ENCODE measurements at places on chromosomes 7 and 10. TPM values are rescaled to one million over a fixed set of nuclear protein-coding genes. Genes with fewer than 3 reads are reported as not detected.

Gene SKIDA1
- 5.4 TPM for total RNA-seq

Gene CCL24
- total RNA-seq, result not detected

Gene ASB10
- 20.6 TPM for total RNA-seq

Gene TMEM184A
- 0.25 TPM for total RNA-seq

Gene CALML3
- not detected for total RNA-seq

Gene PLPP4
- not detected for total RNA-seq

Gene CLCN1
- total RNA-seq, result not detected

Gene MBL2
- not detected for total RNA-seq

Gene CABCOCO1
- total RNA-seq, result 1.5 TPM

Gene EPHA1
- not detected for total RNA-seq

DNA sequence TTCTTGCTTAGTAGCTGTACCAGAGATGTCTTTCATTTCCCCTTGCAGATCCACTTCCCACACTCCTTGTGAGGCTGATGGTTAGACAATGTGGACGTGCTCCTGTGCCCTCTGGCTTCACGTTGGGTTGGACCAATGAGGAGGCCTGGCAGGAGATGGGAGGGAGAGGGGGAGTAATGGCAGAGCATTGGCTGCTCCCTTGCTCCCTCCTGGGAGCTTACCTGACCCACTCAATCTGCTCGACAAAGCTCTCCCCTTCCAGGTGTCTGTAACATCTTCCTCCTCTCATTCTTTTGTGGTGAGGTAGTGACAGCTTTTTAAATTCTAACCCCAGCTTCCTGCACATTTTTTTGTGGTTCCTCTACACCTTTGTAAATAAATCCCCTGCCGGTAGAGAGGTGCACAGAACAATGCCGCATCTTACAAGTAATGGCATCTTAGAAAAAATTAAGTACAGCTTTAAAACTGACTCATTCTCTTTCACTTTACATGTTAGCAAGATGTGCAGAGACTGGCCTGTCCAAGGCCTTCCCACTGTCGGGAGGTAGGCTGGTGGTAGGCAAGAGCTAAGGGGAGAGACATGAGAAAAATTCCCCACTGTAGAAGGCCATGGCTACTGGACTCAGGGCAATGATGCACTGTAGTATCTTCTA is 134.3 kb downstream of the HTR7 start:
- DNase-seq, result no peak

DNA sequence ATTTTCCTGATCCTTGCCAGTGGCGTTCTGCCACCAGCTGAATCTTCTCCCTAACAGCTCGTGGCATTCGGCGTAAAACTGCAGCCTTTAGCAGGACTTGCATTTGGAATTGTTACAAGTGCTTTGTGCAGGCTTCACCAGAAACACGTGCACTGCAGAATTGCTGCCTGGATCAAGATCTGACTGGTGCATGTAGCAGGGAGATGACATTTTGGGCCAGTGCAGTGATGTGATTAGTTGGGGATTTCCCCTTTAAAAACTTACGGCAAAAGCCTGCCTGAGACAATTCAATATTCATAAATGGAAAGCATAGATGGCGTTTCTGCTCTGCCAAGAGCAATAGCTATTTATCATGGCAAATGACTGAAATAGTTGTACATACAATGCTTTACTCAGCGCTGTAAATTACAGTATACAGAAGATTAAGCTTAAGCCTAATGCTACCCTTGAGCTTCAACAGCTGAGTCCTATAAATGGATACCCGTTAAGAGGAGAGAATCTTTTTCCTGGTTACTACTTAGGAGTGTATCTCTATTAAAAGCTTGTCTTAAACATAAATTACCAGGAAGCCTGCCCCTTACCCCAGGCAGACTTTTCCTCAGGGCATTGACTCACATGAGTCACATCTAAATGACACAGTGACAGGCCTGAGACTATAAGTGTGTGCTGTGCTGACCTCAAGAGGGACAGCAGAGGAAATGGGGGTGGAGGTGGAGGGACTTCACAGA is 106.3 kb downstream of the ATXN7L1 start:
- DNase-seq, result no peak

GRCh38 chr7:33760834-33761233 is 144.5 kb upstream of the BMPER start:
- DNase-seq, result no peak

DNA sequence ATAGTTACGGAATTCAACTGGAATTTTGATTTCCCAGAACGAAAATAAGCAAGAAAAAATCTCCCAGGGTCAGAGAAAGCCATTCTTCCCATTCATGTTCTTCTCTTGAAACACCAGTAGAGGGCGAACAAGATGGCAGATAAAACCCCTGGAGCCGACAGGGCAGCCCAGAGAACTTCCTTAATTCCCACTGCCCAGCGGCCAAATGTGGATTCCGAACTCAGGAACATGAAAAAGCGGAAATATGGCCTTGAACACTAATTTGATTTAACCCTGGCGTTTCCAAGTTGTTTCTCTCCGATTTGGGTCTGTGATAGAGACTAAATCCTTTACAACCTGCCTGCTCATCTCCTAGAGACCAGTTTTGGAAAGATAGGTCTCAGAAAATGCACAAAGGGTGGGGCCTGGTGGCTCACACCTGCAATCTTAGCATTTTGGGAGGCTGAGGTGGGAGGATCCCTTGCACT is 100.7 kb upstream of the WAC start:
- no peak for DNase-seq

DNA sequence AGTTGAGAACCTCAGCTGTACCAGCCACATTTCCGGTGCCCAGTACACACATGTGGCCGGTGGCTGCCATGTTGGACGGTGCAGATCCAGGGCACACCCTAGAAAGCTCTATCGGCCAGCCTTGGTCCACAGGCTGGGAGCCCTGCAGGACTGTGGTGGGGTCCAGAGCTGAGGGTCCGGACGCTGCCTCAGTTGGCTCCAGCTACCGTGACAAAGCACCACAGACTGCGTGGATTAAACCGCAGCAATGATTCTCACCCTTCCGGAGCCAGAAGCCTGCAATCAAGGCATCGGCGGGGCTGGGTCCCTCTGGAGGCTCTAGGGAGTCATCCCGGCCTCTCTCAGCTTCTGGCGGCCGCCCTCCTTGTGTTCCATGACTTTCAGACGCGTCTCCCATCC is 50.1 kb downstream of the PDGFA start:
- peak; percentile 17 for DNase-seq

DNA sequence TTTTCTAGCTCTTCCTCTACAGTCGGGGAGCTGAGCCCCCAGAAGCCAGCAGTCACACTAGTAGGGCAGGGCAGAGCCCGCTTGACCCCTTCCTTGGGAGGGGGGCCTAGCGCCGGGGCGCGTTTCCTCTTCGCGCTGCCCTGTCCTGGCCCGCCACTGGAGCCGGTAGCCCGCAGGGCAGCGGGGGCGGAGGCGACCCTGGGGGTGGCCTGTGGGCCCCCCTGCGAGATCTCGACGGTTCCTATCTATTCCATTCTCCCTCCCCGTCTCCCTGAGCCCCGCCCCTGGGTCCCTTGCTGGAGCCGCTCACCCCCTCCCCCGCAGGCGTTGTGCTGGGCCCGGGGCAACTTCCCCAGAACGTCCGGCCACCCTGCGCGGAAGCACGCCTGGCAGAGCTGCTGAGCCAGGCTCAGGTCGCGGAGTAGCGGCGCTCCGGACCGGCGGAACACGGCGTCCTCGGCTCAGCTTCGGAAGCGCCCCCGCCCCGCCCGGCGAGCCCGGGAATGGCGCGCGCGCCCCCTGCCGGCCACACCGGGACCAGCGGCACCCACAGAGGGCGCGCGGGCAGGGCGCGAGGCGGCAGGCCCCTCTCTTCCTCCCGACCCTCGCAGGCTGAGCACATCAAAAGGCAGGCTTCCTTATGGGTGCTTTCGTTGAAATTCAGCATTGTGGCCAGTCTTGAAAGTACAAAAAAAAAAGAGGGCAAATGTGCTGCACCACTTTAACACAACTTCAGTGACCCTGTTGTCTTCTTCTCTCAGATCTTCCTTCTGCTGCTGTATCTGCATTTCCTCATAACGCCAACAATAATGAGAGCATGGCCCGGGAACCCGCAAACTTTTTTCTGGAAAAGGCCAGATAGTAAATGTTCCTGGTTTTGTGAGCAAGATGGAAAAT is 327.6 kb downstream of the TNS3 start:
- peak; percentile 82 for DNase-seq

DNA sequence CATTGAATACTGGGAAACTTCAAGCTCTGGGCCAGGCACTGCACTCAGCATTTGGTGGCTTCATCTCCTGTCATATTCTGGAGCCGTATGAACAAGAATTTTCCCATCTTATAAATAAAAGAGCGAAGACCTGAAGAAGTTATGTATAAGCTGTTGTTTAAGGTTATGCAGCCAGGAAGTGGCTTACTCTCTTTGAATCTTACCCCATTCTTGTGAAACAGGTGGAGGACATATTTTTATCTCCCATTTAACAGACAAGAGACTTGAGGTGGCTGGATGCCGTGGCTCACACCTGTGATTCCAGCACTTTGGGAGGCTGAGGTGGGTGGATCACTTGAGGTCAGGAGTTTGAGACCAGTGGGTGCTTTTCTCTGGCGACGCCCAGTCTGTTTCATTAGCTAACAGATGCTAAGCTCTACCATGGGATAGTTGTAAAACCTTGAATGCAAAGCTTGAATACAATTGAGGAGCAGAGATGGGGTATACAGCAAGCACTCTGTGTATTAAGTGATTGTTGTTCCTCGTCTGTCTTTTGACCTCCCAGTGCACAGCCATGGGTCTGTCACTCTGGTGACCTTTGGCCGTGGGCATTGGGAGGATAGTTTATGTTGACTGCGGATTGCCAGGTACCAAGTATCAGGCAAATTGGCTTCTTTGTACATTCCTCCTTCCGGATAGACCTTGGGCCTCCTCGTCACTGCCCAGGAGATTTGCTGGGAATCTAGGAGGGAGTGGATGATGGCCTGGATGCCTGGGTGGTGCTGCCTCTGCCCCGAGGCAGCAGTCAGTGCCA is 85.8 kb downstream of the GRK5 start:
- no peak for DNase-seq

- no peak for DNase-seq
Observed at GRCh38 chr10:115831016-115831415, 442.0 kb downstream of the GFRA1 start.

DNA sequence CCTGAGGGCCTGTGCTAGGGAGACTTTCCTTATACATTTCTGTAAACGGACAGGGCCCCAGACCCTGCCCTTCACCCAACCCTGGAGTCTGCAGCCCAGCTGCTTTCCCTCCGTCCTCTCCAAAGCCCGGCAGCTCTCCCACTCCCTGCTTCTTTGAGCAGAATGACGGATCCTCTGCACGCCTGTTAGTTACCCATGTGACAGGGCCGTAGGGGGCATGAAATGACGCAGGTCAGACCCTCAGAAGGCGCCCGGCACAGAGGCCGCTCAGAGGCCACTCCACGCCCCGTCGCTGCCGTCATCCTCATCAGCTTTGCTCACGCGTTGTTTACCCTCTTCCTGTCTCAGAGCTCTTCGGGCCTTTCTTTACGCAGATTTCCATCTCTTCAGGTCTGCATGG is 60.2 kb upstream of the MKRN1 start:
- peak; percentile 52 for DNase-seq

DNA sequence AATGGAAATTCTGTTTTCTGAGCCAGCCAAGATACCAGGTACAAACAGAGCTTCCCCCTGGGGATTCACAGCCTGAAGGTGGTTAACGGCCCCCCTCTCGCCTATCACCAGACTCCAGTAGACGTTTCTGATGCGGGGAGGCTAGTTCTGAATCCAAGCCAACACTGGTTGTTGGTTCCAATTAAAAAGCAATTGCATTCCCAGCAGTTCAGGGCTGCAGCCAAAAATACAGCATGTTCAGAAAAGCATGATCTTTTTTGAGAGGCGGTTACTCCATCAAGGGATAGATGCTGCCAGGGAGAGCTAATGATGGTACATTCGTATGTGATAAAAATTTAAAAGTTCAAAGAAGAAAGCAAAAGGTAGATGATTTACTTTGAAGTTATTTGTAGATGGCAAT is 481.0 kb downstream of the GALNT17 start:
- no peak for DNase-seq

Measured in heart left ventricle (tissue), 16 donors.